Activated CD4-positive, alpha-beta memory T cell treated with anti-CD3 and anti-CD28 coated beads for 36 hours (primary cell): ENCODE measurements at places on chromosomes 1 and 21.

DNA sequence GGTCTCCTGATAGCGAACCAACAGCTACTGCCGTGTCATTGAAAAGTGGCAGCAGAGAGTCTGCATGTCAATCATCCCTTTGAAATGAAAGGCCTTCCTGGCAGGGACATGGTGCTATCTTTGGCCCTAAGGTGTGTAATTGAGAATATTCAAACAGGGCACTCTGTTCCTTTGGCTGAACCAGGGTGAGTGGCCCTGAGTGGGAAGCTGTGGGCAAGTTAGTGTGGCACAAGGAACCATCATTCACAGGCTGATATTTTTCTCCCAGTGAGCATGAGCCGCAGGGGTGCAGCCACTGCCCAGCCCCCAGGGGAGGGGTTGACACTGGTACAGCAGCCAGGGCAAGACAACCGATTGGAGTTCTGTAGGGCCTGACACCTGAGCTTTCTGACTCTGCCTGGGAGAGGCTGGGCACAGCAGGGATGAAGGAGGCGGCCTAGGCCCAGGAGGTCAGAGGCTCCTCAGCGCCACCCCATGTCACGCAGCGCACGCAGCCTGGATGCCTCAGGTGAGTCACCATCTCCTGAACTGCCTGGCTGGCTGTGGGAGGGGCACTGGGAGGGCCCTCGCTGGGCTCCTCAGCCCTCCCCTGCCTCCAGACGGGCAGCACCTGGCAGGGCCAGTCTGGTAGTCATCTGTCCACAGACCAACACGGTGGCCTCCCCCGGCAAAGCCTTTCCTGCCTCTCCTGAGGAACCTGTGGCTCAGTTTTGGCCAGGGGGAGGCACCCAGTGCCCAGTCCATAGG, 13.2 kb downstream of the QSOX1 start:
- no peak for DNase-seq
- peaks cover 2% of the 10 kb centered on the region for H3K36me3 ChIP-seq
- H3K4me3 ChIP-seq = no peak overlapping the region
- no peak overlapping the region for H3K27ac ChIP-seq

GRCh38 chr1:237478082-237478481, 412.6 kb downstream of the ZP4 start:
- DNase-seq = no peak
- no peak overlapping the region for H3K27ac ChIP-seq
- no peaks in the 10 kb centered on the region for H3K36me3 ChIP-seq
- peaks cover 2% of the 10 kb centered on the region for H3K4me1 ChIP-seq
- H3K4me3 ChIP-seq = no peak overlapping the region
- peaks cover 1% of the 10 kb centered on the region for H3K27me3 ChIP-seq

DNA sequence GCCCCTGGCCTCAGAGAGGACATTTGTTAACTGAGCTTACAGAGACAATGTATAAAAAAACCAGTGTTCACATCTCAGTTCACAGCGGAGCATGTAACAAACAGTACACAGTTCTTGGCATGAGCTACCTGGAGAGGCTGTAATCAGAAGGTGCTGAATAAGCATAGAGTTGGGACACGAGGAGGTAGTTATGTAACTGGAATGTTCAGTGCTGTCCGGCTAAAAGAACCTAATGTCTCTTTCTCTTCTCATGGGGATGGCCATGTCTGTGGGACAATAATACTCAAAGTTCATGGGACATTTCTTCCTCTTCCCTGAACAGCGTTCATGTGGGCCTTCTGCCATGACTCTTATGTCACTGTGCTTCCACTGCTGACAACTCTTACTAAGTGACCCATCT, 17.2 kb upstream of the STX12 start:
- H3K36me3 ChIP-seq = peaks cover 12% of the 10 kb centered on the region
- H3K27ac ChIP-seq = no peak overlapping the region
- H3K4me1 ChIP-seq = no peaks in the 10 kb centered on the region
- H3K4me3 ChIP-seq = no peak overlapping the region
- DNase-seq = no peak
- H3K27me3 ChIP-seq = no peaks in the 10 kb centered on the region

DNA sequence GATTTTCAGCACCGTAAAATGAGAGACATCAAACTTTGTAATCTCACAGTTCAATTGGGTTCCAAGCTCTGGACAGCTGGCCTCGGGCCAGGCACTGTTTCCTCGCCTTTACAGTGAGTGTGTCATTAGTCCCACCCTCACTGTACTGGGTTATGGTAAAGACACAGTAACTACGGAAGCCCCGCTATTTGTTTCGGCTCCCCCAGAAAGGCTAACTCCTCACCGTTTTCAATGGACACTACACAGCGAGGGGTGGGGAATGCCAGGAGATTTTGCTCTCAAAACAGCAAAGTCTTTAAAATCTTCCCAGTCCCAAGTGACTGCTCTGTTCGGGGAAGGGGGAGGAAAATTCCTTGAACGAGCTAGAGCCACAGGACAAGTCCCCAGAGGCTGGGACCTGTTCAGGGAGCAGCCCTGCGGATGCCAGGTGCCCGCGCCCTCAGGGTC, 757 bp upstream of the SPSB1 start:
- peaks cover 34% of the 10 kb centered on the region for H3K4me1 ChIP-seq
- peaks cover 3% of the 10 kb centered on the region for H3K27me3 ChIP-seq
- no peak for DNase-seq
- no peak overlapping the region for H3K27ac ChIP-seq

DNA sequence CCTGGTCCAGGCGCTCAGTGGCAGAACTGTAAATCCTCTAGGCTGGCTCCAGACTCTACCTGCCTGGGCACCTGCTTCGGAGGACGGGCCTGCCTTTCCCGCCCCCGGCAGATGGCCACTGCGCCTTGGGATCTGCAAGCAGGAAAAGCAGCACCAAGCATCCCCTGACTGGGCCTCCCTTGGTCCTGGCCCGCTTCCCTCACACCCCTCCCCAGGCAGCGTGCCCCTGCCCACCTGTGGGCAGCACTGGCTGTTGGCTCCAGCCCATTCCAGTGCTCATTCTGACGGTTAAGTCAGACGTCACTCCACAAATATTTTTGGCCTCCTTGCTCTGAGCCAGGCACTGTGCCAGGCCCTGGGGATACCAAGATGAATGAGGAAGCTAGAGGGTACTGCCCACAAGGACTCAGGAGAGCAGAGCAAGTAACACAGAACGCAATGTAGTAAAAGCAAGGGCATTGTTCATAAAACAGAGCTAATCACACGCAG, 22.0 kb upstream of the BLACAT1 start:
- peaks cover 22% of the 10 kb centered on the region for H3K27me3 ChIP-seq
- H3K4me1 ChIP-seq = peaks cover 22% of the 10 kb centered on the region

GRCh38 chr1:111406321-111406768, 21.2 kb downstream of the OVGP1 start:
- peak; percentile 60 for DNase-seq
- H3K27ac ChIP-seq = peak overlapping the region; percentile 11

DNA sequence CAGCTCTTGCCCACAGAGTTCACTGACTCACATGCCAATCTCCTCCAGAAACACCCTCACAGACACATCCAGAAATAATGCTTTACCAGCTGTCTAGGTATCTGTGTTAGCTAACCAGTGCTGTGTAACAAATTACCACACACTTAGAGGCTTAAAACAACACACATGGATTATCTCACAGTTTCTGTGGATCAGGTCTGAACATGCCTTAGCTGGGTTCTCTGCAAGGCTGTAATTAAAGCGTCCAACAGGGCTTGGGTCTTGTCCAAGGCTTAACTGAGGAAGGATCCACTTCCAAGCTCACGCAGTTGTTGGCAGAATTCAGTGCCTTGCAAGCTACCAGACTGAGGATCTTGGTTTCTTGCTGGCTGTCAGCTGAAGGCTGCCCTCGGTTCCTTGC, 92.5 kb upstream of the RGS4 start:
- no peaks in the 10 kb centered on the region for H3K4me1 ChIP-seq
- DNase-seq = no peak
- no peaks in the 10 kb centered on the region for H3K27me3 ChIP-seq
- no peak overlapping the region for H3K27ac ChIP-seq

- no peaks in the 10 kb centered on the region for H3K4me1 ChIP-seq
- no peaks in the 10 kb centered on the region for H3K36me3 ChIP-seq
- DNase-seq = no peak
- H3K27ac ChIP-seq = no peak overlapping the region
- no peak overlapping the region for H3K4me3 ChIP-seq
- no peaks in the 10 kb centered on the region for H3K27me3 ChIP-seq
Observed at GRCh38 chr1:107724648-107725047, 240.3 kb downstream of the VAV3 start.

- no peak overlapping the region for H3K4me3 ChIP-seq
- no peaks in the 10 kb centered on the region for H3K36me3 ChIP-seq
- H3K4me1 ChIP-seq = no peaks in the 10 kb centered on the region
- H3K27me3 ChIP-seq = no peaks in the 10 kb centered on the region
- DNase-seq = no peak
- no peak overlapping the region for H3K27ac ChIP-seq
Observed at GRCh38 chr1:232548691-232549090, 81.2 kb downstream of the SIPA1L2 start.

- H3K36me3 ChIP-seq = no peaks in the 10 kb centered on the region
- no peak overlapping the region for H3K4me3 ChIP-seq
- H3K27ac ChIP-seq = no peak overlapping the region
- H3K4me1 ChIP-seq = no peaks in the 10 kb centered on the region
- DNase-seq = no peak
- H3K27me3 ChIP-seq = no peaks in the 10 kb centered on the region
Observed at GRCh38 chr21:15255763-15256162, 191.0 kb upstream of the NRIP1 start.

DNA sequence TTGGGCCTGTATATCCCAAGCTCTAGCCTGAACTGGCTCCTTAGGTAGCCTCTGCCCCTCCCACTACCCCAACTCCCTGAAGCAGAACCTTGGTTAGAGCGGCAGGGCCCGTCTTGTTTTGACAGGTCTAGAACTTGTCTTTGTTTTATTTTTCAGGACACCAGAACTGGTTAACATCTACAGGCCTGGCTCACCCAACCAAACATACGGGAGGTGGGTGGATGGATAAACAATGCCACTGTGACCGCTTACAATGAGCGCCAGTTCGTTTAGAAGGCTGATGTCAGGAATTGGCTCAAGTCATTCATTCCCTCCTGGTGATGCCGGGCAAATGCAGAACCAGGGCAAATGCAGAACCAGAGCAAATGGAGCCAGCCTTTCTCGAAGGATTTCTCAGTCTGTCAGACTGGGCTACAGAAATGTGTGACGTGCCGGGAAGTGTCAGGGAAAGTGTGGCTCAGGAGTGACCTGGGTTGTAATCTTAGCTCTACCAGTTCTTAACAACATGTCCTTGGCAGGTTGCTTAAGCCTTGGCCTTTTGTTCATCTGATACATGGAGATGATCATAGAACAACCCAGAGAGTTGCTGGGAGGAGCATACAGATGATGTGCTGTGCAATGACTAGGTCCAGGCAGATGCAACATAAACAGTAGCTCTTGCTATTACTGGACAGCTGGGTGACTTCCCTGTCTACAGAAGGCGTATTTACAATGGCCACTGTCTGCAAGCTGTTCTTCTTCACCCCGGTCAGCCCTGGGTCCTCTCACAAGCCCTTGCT, 30.5 kb upstream of the BTG2 start:
- H3K36me3 ChIP-seq = no peaks in the 10 kb centered on the region
- no peak for DNase-seq
- H3K27me3 ChIP-seq = no peaks in the 10 kb centered on the region
- no peak overlapping the region for H3K4me3 ChIP-seq
- peak overlapping the region; percentile 72 for H3K27ac ChIP-seq

- H3K27me3 ChIP-seq = no peaks in the 10 kb centered on the region
- H3K27ac ChIP-seq = no peak overlapping the region
- no peaks in the 10 kb centered on the region for H3K36me3 ChIP-seq
- DNase-seq = no peak
Observed at GRCh38 chr1:98130408-98130807, 209.6 kb upstream of the DPYD start.
